ENCODE measurements at places on chromosomes 6 and 20.

- no peak for DNase-seq
Measured at GRCh38 chr6:68333442-68333841, 301.6 kb upstream of the ADGRB3 start.

GRCh38 chr6:18115356-18115755 is 7.1 kb downstream of the NHLRC1 start:
- no peak for DNase-seq

GRCh38 chr6:157291356-157291755 is 32.0 kb downstream of the TMEM242 start:
- no peak for DNase-seq

- no peak for DNase-seq
Measured at GRCh38 chr6:165835410-165835851, 172.4 kb upstream of the PDE10A start.
